ENCODE measurements at places on chromosomes 11 and 22.
A peak's percentile ranks its signal among the peaks of the same experiment; 100 is the strongest.

DNA sequence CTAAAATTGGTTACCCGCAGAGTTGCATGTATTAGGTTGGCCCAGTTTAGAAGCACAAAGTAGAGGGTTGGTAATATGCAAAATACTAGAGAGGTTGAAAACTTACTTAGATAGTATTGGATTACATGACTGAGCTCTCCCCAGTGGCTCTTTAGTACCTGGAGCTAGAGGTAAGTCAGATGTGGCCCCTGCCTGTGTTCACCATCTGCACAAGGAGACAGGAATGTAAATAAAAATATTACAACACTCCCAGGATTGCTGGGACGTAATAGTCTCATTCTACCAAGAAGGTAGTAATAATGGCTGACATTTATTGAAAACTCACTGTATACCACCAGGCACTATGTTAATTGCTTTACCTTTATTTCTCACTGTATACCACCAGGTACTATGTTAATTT lies 129.6 kb downstream of the SLC17A6 start:
- DNase-seq = no peak

GRCh38 chr11:4454021-4454420 lies 4.9 kb downstream of the OR52K2 start:
- DNase-seq = peak; percentile 70

DNA sequence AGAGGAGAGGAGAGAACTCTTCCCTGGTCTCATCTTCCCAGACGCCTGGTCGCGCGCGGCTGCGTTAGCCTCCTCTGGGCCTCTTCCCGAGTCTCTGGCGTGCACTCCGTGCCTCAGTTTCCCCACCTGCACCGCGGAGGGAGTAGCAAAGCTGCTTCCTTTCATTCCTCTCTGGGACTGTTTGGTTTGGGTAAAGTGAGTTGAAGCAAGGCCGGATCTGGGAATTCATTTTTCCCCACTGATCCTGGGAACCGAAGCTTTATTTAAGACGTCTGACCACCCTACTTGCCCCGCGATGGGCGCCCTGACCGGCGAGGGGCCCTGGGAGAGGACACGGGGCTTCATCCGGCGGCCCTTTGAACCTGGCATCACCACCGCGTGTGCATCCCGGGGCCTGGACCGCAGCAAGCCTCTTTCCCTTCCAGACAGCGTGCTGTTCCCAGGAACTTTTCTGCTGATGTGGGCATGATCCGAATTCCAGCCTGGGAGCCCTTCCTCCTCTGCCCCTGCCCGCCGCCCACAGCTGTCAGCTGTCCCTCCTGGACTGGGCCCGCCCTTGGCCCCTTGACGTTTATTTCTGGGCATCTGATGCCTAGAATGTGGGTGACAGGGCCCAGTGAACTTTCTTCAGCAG lies 758 bp downstream of the LDLRAD3 start:
- no peak for DNase-seq

DNA sequence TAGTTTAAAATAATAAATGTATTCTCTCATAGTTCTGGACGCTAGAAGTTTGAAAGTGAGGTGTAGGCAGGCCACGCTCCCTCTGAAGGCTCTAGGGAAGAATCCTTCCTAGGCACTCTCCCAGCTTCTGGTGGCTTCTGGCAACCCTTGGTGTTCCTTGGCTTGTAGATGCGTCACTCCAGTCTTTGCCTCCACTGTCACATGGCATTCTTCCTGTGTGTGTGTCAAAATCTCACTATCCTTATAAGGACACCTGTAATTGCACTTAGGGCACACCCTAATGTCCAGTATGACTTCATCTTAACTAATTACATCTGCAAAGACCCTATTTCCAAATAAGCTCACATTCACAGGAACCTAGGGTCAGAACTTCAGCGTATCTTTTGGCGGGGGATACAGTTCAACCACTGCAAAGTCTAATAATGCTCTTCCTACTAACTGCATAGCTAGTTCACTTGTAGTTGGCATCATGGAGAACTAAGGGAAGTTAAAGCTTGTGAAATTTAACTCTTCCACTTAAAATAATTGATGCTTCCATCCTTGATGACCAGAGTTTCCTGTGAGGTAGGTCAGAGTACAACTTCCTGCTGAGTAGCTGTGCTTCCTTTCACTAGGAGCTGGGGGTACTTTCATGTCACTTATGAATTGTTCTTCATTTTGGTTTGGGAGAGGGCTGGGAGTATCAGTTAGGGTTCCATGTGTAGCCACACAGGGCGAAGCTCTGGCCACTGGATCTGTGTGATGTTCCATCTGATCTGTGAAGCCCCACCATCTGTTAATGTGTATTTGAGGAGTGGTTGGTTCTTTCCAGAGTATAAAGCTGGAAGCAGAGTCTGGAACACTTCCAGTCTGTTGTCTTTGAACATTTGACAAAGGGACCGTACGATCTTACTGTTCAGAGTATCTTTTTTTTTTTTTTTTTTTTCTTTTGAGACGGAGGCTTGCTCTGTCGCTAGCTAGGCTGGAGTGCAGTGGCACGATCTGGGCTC lies 10.5 kb downstream of the YWHAH start:
- no peak for DNase-seq

DNA sequence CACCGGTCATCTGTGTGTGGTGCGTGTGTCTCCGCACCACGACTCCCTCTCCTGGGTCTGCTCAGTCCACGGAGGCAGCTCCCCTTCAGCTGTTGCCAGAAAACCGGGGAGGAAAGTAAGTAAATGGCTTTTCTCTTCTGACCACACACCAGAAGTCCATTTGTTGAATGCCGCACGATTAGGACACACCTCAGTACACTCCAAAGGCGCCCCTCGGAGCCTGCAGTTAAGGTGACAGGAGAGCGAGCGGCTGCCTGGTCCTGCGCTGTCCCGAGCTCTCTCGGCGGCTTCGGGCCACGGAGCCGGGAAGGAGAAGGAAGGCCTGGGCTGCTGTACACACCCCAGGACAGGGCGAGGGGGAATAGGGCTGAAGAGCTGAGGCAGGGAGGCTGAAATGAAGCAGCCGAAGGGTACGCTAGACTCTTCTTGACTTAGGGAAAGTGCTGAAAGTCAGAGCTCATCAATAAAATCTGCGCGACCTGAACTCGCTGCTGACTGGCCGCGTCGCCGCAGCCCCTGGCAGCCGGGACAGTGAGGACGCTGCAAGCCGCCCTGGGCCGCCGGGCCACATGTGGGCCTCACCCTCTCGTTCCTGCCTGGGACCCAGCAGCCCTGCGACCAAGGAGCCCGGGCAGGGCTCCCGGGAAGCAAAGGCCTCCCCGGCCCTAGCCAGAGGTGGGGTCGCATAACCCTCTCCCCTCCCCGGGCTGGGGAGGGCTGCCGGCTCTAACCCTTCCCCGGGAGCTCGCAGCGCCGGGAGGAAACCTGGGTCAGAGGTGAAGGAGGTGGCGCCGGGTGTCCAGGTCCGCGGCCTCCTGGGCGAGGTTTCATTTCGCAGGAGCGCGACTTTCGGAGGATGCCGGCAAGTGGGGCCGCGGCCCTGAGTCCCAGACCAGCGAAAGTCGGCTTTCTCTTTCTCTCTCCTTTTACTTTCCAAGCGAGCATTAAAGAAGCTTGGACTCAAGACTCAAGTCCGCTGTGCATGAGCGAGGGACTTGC lies 1.6 kb upstream of the PAX6 start:
- DNase-seq = no peak

DNA sequence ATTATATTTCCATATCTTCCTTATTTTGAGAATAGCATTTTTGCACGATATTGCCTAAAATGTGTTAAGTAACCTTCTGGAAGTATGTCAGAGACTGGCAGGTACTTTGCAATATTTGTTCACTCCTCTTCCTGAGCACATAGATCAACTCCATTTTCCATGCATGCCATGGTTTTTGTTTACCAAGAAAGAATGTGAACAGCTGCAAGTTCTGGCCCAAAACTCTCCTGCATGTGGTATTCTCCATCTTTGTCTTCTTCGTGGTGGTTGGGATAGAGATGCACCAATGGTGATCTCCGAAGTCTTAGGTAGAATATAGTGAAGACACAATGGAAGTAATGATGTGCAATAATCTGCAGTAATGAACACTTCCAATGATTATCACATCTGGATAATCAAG lies 2241.0 kb upstream of the RAG2 start:
- DNase-seq = no peak

GRCh38 chr11:93330446-93330984 lies at the start of gene DEUP1:
Gene DEUP1, plus strand, starts transcription at chr11:93330742. Its CDS starts 1,518 bp downstream, at chr11:93332260.
- no peak for DNase-seq

- peak; percentile 33 for DNase-seq
Observed at GRCh38 chr22:27686534-27686933, 115.0 kb downstream of the MN1 start.

GRCh38 chr11:115660030-115660805 lies 156.0 kb upstream of the CADM1 start:
- DNase-seq = no peak

- no peak for DNase-seq
Observed at GRCh38 chr11:60809691-60810090, 24.6 kb downstream of the MS4A10 start.

DNA sequence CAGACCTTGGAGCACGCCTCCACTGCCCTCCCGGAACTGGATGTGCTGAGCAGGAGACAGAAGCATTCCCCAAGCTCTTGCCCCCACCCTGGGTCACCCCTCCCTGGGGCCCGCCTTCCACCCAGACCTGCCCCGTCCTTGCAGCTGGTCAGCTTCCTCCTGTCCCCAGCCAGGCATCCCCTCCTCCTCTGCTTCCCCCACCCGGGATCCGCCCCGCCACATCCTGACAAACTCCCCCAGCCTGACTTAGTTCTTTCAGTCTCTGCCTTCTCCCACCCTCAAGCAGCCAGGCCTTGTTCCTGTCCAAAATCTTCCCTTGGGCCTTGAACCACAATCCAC lies 1.1 kb upstream of the PLXNB2 start:
- peak; percentile 86 for DNase-seq

- DNase-seq = no peak
Observed at GRCh38 chr22:47842119-47842518, 1079.7 kb downstream of the TBC1D22A start.

GRCh38 chr11:112878033-112878601 lies 83.1 kb upstream of the NCAM1 start:
- DNase-seq = no peak

DNA sequence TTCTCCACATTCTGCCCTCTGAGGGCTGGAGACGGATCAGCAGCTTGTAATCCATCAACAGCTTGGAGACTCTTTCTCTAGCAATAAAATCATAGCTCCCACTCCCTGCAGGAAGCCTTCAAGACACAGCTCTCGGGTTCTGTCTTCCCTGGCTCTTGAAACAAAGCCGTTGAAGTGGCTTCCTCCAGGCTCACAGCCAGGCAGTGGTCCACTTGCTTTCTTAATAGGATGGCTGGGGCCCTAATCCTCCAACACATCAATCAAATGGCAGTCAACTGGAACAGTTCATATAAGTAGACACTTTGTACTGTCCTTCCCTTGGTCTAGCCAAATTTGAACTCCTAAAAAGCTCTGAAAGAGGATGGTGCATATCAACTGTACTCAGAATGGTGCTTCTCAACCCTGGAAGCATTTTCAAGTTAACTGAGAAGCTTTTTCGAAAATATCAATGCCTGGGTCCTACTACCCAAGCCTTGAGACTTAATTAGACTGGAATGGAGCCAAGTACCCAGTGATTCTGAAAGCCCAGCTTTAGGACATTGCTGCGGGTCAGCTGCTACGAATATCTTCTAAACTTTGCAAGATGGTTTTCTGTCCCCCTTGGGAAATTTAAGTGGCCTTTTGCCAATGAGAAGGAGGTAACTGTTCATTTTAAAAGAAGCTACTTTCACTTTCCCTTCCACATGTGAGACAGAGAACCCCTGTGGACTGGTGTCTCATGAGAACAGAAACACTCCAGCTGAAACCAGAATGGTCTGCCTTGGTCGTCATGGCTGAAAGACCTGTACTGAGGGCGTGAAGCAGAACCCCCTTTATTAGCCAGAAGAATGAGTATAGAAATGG lies 74.7 kb downstream of the SC5D start:
- peak; percentile 43 for DNase-seq

DNA sequence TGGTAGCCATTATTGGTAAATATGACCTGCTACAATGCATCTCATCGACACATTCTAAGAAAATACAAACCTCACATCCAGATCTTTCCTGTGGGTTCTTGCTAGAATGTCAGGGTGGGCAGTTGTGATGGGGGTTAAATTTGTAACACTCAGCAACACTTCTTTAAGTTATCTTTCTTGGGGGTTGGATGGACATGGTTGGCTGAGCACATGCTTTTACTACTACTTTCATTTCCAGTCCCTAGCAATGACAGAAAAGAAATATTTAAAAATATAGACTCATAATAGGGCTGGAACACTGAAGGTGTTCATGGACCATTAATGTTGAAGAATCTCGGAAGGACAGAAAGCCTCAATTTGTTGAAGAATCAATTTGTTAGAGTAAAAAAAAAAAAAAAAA lies 57.6 kb downstream of the APOL3 start:
- no peak for DNase-seq

DNA sequence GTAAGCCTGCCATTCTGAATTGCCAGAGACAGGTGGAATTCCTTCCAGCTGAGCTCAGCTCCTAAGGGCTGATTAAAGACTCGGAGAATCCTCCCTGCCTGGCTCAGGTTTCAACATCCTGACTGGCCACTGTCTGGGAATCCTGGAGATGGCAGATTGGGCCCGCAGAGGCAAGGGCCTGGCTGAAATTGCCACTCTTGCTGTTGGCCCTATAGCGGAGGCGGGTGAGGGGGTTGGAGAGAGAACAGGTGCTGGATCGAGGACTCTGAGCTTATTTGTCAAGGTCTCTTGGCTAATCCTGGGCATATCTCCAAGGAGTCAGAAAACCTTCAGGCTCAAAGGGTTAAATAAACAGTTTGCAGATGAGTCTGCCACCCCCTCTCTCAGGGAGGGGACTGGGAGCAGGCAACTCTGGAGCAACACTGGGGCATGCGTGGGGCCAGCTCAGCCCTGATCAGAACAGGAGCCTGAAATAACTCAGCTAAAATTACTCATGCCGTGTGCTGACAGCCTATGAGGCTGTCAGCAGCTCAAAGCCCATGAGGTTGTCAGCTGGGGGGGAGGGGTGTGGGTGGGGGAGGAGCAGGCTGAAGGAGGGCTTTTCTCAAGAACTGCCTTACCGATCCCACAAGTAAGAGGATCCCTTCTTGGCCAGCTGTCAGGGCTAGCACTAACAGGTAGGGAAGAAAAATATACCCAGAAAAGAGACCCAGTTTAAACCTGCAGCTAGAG lies 14.7 kb upstream of the MFRP start:
- peak; percentile 84 for DNase-seq

GRCh38 chr11:74683279-74683871 lies 47.9 kb downstream of the CHRDL2 start:
- no peak for DNase-seq
